ENCODE measurements at places on chromosomes 6 and 20. TPM values are rescaled to one million over a fixed set of nuclear protein-coding genes. Genes with fewer than 3 reads are reported as not detected.

ACTL10 gene
- 1.1 TPM for total RNA-seq

RRAGD gene
- 10.9 TPM for total RNA-seq

ERMARD gene
- 27.4 TPM for total RNA-seq

DNA sequence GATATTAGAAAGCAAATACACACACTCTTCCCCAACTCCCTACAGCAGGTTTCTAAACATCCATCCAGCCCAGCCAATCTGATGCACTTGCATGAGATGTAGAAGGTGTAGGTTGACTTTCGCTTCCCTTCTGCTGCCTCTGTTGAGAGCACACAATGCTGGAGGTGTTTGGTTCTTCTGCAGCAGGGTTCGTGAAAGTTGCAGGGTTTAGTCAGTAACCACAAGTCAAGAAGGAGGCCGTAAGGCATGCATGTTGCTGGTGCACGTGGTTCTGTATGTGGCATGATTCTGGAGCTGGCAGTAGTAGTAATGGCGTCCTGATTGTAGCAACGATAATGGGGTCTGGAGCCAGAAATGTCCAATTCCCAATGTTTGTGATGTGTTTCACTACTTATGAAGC, 53.0 kb downstream of the DEK start:
- DNase-seq = no peak

GRCh38 chr6:137150072-137150471, 23.4 kb downstream of the IL22RA2 start:
- no peak for DNase-seq

- DNase-seq = no peak
These were observed 56.0 kb upstream of the SLC22A16 start for GRCh38 chr6:110532431-110532830.

- peak; percentile 33 for DNase-seq
These were observed 2.6 kb downstream of the CST3 start for GRCh38 chr20:23634985-23635767.

GRCh38 chr20:50959543-50960126, 1.0 kb downstream of the MOCS3 start:
- no peak for DNase-seq

GRCh38 chr20:48287021-48287494, 501.8 kb upstream of the SULF2 start:
- no peak for DNase-seq

GRCh38 chr6:30227242-30227722, 14.1 kb upstream of the TRIM26 start:
- DNase-seq = no peak

DNA sequence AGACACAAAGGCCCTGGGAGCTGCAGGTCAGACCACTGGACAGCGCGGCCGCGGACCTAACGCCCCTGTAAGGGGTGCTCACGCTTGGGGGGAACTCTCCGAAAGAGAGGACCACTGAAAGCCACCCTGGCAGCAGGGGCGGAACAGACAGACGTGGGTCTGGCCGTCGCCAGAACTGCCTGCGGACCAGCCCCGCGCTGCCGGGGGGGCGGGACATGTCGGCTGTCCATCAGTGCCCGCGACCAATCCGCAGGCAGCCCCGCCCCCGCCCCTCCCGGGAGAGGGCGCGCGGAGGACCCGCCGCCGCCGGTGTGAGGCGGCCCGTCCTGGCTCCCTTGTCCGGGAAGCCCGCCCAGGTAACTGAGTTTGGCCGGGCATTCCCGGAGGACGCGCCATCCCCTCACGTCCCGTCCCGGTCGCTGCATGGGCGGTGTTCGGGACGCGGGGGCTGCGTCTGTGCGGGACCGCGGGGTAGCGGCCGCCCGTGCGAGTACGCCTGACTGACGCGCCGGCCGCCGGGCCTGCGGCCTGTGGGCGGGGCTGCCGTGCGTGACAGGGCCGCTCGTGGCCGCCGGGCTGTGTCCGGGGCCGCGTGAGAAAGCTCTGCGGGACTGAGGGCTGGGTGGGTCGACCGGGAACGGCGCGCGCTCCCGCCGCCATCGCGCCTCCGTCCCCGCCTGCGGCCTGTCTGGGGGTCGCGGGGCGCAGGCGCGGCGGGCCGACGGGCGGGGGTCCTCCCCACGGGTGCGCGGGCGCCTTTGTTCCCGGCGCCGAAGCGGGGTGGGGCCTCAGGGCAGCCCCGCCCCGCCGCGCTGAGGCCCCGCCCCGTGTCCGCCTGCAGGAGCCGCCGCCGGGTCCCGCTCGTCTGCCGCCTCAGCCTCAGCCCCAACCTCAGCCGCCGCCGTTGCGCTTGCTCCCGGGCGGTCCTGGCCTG, at the start of gene PLCG1:
PLCG1 (plus strand) TSS at position 864 of the 934 bp plus-strand sequence. CDS start 99 bp downstream, outside the sequence.
- peak; percentile 87 for DNase-seq

XKR7 gene
- total RNA-seq = not detected

- DNase-seq = no peak
These were observed 192.7 kb downstream of the ARHGAP18 start for GRCh38 chr6:129517288-129517687.

LHFPL5 gene
- not detected for total RNA-seq

IER3 gene
- total RNA-seq = 15.3 TPM

DNA sequence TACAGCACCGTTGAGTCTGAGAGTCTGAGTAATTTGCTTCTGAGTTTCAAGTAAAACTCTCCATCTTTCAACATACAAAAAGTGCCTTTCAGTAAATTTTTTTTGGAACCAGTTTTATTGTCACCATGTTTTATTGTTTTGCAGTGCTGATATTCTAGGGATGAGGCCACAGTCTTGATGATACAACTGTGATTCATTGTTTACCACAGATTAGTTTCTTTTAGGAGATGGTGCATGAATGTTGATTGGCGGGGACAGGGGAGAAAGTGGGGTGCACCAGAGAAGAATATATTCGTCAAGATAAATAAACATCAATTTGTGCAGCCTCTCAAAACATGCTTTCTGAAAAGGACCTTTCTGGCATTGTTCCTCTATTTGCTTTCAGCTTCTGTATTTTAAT, 109.0 kb downstream of the MCHR2 start:
- no peak for DNase-seq

DNA sequence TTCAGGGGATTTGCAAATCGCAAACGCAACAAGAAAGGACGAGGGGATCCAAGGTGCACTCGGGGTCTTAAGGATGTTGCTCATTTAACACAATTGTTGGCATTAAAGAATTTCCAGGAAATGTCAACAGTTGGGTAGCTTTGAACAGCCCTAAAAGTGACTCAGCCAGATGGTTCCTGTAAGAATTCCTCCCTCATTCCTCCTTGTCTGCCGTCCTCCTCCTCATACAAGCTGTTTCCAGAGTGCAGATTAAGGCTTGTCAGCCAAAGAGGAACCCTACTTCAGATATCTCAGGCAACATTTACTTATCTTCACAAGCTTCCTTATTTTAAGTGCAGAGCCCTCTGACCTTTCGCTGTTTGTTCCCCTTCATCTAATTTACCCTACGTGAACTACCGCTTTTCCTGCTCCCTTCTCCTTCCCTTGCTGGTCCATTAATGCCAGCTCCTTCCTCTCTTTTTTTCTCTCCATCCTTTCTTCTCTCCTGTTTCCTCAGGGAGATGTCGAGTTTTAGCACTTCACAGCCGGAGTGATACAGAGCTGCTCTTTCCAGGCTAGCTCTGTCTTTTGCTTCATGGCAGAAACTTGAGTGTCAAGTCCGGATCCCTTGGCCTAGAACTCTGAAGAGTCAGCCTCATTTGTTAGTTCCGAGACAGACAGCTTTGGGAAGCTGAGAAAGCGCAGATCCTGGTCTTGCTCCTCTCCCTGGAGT, 26.1 kb upstream of the TBC1D7 start:
- no peak for DNase-seq

DNA sequence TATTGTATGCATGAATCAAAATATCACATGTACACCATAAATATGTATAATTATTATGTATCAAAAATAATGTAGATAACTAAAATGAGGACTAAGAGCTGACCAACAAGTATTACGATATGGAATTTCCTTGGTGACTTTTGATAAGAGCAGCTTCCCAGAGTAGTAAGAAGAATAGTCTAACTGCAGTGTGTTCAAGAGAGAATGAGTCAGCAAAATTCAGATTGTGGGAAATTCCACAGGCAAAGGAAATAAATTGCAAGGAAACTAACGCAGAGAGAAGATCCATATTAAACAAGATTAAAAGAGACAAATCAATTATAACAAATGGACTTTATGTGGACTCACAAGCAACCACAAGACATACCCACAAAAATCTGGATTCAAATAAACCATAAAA, 26.4 kb downstream of the FRK start:
- no peak for DNase-seq

DNA sequence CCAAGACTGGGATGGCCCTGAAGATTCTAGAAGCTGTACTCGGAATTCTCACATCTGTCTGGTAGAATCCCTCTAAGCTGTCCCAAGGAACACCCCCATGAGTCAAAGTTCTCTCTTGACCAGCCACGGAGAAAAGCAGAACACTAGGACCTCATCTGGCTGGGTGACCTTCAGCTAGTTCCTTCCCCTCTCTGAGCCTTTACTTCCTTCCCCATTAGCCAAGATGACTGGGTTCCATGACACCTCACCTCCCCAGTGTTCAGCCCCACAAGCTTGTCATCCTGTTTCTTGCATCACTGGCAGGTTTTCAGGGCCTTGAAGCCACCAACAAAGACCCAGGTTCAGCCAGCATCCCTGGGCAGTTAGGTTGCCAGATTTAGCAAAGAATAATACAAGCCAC, 47.8 kb downstream of the MAFB start:
- no peak for DNase-seq

- no peak for DNase-seq
These were observed 79.6 kb downstream of the CDK19 start for GRCh38 chr6:110735666-110736065.

DNA sequence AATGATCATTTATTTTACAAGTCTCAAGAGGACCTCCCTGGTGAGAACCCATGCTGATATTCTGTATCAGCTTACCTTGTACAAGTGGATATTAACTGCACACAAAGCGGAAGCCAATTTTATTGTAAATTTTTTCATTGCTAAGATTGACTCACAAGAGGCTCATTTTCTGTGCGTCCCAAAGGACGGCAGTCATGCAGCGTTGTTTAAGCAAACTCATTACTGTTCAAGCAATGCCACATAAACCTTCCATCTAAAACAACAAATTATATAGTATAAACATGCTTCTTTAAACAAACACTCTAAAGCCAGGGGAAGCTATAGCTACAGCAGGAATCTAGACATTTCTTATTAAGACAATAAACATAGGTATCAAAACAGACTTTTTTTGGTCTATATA, 575.3 kb downstream of the FRK start:
- DNase-seq = no peak
